ENCODE measurements at places on chromosomes 3 and 15. TPM values are rescaled to one million over a fixed set of nuclear protein-coding genes. Genes with fewer than 3 reads are reported as not detected.

GRCh38 chr15:68028137-68028887 lies 25.8 kb upstream of the PIAS1 start:
- peaks cover 43% of the 10 kb centered on the region for H3K4me1 ChIP-seq
- H3K36me3 ChIP-seq = no peaks in the 10 kb centered on the region
- H3K27me3 ChIP-seq = no peaks in the 10 kb centered on the region
- H3K4me3 ChIP-seq = no peak overlapping the region

SLC27A2 gene
- total RNA-seq = 31.2 TPM

DNA sequence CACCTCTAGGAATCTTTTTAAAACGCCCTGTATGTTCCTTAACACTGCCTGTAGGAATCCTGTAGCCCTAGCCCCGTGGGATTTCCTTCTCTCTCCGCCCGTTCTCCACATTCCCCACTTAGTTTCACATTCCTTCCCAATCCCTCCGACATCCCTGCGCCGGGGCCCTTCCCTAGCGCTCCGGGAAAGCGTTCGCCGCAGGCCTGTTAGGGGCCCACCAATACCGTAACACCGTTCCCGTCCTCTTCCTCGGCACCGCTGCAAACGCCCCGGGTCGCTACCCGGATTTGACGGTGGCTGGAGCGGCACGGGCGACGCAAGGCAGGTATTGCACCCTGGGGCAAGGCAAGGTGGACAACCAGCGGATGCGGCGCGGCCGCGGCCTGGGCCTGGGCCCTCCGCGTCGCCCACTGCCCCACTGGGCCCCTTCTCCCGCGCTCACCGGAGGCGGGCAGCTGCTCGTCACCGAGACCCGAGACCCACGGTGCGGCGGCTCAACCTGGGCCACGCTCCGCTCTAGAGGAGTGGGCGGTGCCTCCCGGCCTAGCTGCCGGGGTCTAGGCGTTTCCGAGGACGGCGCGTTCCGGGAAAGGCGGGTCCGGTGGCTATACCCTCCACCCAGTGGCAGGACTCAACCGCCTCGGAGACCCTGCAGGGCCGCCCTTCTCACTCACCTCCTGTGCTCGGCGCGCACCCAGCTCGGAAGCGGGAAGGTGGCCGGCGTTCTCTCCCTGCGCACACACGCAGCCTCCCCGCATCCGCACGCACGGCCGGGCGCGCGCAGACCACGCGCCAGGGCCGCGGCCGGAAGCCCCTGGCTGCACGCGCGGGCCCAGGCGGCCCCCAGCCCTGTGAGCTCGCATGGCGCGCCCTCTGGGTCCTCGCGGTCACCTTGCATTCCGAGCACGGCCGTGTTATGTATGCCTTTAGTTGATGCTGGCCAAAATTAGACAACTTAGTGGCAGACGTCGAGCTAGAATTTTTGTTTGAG lies at the start of gene B3GALNT1:
Gene B3GALNT1 (minus strand): TSS at position 789 of the 991 bp plus-strand sequence. CDS start 18,595 bp downstream, outside the sequence.
- H3K27me3 ChIP-seq = no peaks in the 10 kb centered on the region
- peaks cover 19% of the 10 kb centered on the region for H3K4me1 ChIP-seq
- DNase-seq = peak; percentile 56
- peak within 1 kb of the TSS; percentile 6 for H3K27ac ChIP-seq
- H3K4me3 ChIP-seq = peak within 1 kb of the TSS; percentile 68

CPLX3 gene
- total RNA-seq = not detected

- H3K36me3 ChIP-seq = no peaks in the 10 kb centered on the region
- no peaks in the 10 kb centered on the region for H3K27me3 ChIP-seq
- H3K4me1 ChIP-seq = no peaks in the 10 kb centered on the region
- DNase-seq = no peak
- no peak overlapping the region for H3K4me3 ChIP-seq
Observed at GRCh38 chr3:146404436-146404835, 64.9 kb downstream of the PLSCR2 start.

GRCh38 chr3:172550347-172550943 lies 27.2 kb upstream of the TNFSF10 start:
- DNase-seq = no peak
- H3K27me3 ChIP-seq = no peaks in the 10 kb centered on the region
- no peak overlapping the region for H3K4me3 ChIP-seq

DAPK2 gene
- 1.4 TPM for total RNA-seq

- no peaks in the 10 kb centered on the region for H3K27me3 ChIP-seq
- H3K4me1 ChIP-seq = no peaks in the 10 kb centered on the region
- H3K36me3 ChIP-seq = no peaks in the 10 kb centered on the region
- no peak for DNase-seq
- no peak overlapping the region for H3K4me3 ChIP-seq
Observed at GRCh38 chr3:171687064-171687463, 123.2 kb downstream of the PLD1 start.

PEX5L gene
- not detected for total RNA-seq

- no peaks in the 10 kb centered on the region for H3K4me1 ChIP-seq
- no peak overlapping the region for H3K4me3 ChIP-seq
- H3K36me3 ChIP-seq = no peaks in the 10 kb centered on the region
- no peak for DNase-seq
- no peaks in the 10 kb centered on the region for H3K27me3 ChIP-seq
- H3K27ac ChIP-seq = no peak overlapping the region
Observed at GRCh38 chr3:124553178-124553577, 177.1 kb upstream of the UMPS start.

Measured in Caco-2 (cell line).